ENCODE measurements at places on chromosomes 12 and 14.

DNA sequence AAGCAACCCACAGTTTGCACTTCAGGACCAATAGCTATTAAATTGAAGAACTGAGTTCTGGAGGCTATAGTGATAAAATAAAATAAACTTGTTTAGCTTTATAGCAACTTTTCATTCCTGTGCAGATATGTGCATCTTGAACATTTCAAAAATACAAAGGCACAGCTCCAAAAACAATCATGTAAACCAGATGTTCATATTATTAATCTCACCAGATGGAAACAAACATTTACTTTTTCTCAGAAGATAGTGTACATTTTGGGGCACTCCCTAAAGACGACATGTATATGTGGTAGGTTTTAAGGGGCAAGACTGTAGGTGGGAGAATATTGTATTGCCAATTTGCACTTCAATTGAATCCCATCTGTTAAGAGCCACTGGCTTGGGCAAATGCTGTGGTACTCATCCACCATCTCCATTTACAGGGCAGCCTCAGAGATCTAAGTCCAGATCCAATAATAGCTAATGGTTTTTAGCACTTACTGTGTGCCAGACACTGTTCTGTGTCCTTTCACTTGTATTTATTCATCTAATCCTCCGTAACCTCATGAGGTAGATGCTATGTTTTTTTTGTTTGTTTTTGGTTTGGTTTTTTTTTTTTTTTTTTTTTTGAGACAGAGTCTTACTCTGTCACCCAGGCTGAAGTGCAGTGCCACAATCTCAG lies 49.1 kb downstream of the PTGER2 start:
- no peak for DNase-seq

DNA sequence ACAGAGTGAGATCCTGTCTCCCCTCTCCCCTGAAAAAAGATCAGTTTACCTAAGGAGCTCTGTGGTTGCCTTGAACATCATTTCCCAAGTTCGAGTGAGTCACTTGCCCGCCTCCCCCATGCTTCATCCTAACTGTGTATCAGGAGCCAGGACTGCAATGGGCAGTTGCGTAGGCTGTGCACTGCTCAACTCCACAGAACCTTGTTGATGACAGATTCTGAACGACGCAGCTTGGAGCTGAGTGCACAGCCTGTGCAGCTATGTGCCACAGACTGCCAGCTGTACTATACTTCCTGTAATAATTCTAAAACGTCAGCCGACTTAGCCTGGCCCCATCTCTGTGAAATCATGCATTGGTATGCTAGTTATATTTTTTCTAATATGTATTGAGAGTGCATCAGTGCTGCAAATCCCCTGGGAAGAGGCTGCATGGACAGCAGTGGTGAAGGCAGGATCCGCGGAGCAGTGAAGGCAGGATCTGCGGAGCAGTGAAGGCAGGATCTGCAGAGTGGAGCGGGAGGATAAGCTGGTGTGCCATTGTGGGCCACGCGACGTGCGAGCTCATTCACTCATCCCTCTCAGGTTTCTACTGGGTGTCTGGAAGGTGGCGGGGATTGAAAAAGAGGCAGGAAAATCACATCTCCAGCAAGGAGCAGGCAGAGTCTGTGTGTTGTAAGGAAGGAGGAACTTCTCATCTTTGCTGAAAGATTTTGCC lies 80.8 kb downstream of the GALNT9 start:
- DNase-seq: no peak

DNA sequence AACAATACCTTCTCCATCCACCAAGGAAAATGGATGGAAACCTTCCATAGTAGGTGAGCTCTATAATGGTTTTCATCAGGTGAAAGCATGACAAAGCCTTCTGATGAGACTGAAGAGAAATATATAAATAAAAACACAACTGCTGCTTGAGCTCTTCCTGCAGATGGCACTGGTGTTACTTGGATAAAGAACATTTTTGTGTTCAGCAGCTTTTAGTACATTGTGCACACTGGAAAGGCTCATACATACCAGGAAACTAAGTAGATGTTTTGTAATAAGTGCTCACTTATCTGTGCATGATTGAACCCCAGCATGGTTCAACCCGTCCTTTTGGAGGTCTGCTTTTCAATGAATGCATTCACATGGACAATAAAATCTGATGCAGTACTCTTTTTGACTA lies 357.3 kb upstream of the MIS18BP1 start:
- no peak for DNase-seq

GRCh38 chr12:53502331-53502730 lies 1.2 kb downstream of the TARBP2 start:
- no peak for DNase-seq

DNA sequence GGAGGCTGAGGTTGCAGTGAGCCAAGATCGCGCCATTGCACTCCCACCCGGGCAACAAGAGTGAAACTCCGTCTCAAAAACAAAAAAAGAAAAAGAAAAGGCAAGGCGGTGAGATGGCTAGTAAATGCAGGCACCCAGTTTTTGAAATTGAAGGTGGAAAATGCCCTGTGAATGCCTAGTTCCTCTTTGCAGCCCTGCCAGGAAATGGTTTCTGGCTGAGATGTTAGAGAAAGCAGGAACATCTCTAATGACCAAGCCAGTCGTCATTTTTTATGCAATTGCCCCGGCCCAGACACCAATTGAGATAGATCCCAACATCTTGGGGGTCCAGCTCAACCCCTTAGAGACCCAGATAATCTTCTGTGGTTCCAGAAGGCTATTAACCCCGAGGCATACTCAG lies 17.0 kb downstream of the SLC8A3 start:
- DNase-seq: no peak

DNA sequence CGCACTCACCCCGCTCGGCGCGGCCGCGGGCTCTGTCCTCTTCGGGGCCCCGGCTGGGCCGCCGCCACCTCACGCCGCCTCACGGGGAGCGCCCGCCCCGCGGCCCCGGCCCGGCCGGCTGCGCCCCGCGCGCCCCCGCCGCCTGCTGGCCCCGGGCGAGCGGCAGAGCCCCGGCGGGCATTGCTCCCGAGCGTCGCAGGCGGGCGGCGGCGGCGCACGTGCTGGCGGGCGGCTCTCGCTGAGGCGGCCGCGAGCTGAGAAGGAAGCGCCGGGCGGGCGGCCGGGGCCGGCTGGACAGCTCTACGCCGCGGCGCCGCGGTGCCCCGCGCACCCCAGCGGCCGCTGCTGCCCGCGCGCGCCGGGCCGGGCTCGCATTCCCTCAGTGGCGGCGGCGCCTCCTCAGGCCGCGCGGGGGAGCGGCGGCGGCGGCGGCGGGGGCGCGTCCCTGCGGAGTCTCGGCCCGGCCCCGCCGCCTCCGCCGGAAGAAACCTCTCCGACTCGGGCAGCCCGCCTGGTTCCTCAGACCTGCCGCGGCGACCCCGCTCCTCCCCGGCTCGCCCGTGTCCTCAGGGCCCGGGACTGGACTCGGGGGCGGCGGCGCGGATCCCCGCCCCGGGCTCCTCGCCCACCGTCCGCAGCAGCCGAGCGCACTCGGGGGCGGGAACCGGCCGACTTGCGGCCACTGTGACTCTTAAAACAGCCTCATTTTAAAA lies at the start of gene PITPNM2:
Gene PITPNM2, minus strand, starts transcription at position 347 of the 713 bp plus-strand sequence. CDS start 116,500 bp downstream, outside the sequence.
- DNase-seq: peak; percentile 43

DNA sequence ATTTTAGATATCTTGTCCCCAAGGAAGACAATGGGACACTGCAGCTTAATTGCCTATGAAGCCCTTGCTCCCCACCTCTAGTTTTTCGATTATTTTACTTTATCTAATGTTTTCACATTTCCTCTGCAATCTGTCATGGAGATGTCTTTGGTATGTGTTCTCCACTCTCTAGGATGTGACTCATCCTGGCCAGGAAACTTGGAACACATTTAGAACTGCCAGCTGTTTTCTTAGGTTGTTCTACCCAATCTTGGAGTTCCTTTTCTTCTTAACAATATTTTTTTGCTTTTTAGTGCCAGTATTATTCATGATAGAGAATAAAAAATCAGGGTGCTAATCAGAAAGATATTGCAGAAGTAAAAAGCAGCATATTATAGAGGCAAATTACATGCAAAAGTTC lies 101.7 kb upstream of the CLEC14A start:
- DNase-seq: no peak

Data from liver (tissue), 10 donors.